ENCODE measurements at places on chromosomes 16 and 17.
A peak's percentile ranks its signal among the peaks of the same experiment; 100 is the strongest.

DNA sequence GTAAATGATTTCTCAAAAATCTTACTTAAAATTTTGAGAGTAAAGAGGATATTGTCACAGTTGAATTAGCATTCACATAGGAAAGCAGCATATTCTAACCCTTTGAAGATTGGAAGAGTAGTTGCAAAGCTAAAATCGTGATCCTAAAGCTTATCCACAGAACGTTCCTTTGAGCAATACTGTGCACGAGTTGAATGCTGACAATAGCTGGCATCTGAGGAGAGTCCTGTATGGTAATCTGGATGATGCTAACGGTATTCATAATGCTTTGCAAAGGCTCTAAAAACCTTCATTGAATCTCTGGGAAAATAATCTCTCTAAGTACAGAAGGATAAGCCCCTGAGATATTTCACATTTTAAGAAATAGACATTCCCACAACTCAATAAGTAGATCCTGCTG lies 354.6 kb downstream of the CDH8 start:
- no peak for DNase-seq
- no peaks in the 10 kb centered on the region for H3K4me1 ChIP-seq
- peaks cover 6% of the 10 kb centered on the region for H3K36me3 ChIP-seq
- no peaks in the 10 kb centered on the region for H3K27me3 ChIP-seq
- no peak overlapping the region for H3K4me3 ChIP-seq

- H3K27ac ChIP-seq: no peak within 1 kb of the TSS
- H3K27me3 ChIP-seq: no peaks in the 10 kb centered on the region
- DNase-seq: no peak
- peaks cover 22% of the 10 kb centered on the region for H3K4me1 ChIP-seq
These were observed at the start of gene RILP for GRCh38 chr17:1649844-1650501. Gene RILP, minus strand, starts transcription at chr17:1649866. Its CDS starts 62 bp downstream, at chr17:1649804.

- peak overlapping the region; percentile 72 for H3K4me3 ChIP-seq
- no peaks in the 10 kb centered on the region for H3K36me3 ChIP-seq
- no peaks in the 10 kb centered on the region for H3K27me3 ChIP-seq
- no peak for DNase-seq
- no peak overlapping the region for H3K27ac ChIP-seq
These were observed 5.8 kb upstream of the SETD6 start for GRCh38 chr16:58509256-58510096.

DNA sequence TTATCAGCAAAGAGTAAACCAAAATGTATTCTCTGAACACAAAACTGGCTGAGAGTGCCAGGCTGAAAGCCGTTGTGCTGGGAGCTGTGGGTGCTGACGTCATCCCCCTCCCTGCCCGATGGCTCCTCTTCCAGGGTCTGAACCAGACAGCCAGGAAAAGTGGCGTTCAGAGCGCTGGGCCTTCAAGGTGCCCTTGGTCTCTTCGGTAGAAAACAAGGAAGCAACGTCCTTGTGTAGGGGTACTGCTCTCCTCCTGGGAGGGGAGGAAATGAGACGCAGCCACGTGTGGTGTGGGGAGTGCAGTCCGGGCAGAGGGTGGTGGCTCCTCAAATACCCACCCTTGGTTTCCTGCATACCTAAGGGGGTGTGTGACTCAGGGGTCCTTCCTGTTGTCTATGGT lies 394.7 kb downstream of the SEC14L1 start:
- no peak overlapping the region for H3K27ac ChIP-seq
- no peaks in the 10 kb centered on the region for H3K36me3 ChIP-seq
- H3K27me3 ChIP-seq: peaks cover 17% of the 10 kb centered on the region
- H3K4me3 ChIP-seq: no peak overlapping the region
- H3K4me1 ChIP-seq: no peaks in the 10 kb centered on the region

GRCh38 chr16:64370112-64370511 lies 751.8 kb downstream of the CDH11 start:
- no peaks in the 10 kb centered on the region for H3K36me3 ChIP-seq
- no peaks in the 10 kb centered on the region for H3K4me1 ChIP-seq
- no peaks in the 10 kb centered on the region for H3K27me3 ChIP-seq
- H3K4me3 ChIP-seq: no peak overlapping the region

DNA sequence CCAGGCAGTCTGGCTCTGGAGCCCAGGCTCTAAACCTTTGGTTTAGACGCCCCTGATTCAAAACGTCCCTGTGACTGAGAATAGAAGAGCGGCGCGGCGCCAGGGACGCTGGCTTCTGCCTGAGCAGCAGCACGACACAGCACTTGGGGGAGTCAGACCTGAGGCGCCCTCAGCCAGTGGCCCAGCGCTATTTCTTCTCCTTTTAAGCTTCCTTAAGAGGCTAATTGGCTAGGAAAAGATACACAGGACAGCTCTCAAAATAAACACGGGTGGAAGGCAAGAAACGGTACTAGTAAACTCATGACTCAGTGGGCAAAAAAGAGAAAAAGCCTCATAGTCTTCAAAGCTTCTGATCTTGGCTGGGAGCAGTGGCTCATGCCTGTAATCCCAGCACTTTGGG lies 34.9 kb downstream of the GTF3C1 start:
- no peaks in the 10 kb centered on the region for H3K4me1 ChIP-seq
- H3K4me3 ChIP-seq: no peak overlapping the region
- no peak overlapping the region for H3K27ac ChIP-seq
- no peaks in the 10 kb centered on the region for H3K27me3 ChIP-seq

DNA sequence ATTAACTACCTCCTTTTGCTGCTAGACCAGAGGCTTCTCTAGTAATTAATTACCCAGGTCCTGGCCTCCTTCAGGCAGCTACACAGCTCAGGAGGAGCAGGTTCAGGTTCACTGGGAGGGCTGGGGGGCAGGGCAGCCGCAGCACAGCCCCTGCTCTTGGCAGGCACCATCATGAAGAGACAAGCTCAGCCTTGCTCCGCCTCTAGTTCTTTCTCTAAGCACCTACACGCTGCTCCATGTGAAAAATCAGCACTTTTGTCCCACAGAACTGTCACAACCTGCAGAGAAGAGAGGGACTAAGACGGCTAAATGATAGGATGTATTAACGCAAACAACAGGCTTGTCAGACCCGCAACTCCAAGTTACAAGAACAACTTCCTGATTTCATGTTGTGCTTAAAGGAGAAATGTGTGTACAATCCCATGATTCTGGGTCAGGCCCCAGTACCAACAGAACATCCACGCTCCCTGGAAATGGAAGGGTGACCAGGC lies 53.4 kb downstream of the GRB2 start:
- peaks cover 97% of the 10 kb centered on the region for H3K4me1 ChIP-seq
- no peaks in the 10 kb centered on the region for H3K27me3 ChIP-seq
- DNase-seq: no peak
- H3K36me3 ChIP-seq: peaks cover 13% of the 10 kb centered on the region
- H3K27ac ChIP-seq: peak overlapping the region; percentile 39
- H3K4me3 ChIP-seq: peak overlapping the region; percentile 85

GRCh38 chr16:19348578-19349315 lies 63.2 kb downstream of the CLEC19A start:
- peaks cover 6% of the 10 kb centered on the region for H3K4me1 ChIP-seq
- H3K36me3 ChIP-seq: no peaks in the 10 kb centered on the region
- peaks cover 5% of the 10 kb centered on the region for H3K27me3 ChIP-seq
- no peak overlapping the region for H3K27ac ChIP-seq
- H3K4me3 ChIP-seq: no peak overlapping the region

- no peak overlapping the region for H3K4me3 ChIP-seq
- no peak for DNase-seq
- no peaks in the 10 kb centered on the region for H3K27me3 ChIP-seq
- no peaks in the 10 kb centered on the region for H3K4me1 ChIP-seq
These were observed 11.3 kb downstream of the TBC1D16 start for GRCh38 chr17:80024206-80024972.

Measured in naive B cell (primary cell).